ENCODE measurements at places on chromosomes 4 and X.

- no peak for DNase-seq
Observed at GRCh38 chr4:173448608-173449379, 49.9 kb upstream of the SCRG1 start.

DNA sequence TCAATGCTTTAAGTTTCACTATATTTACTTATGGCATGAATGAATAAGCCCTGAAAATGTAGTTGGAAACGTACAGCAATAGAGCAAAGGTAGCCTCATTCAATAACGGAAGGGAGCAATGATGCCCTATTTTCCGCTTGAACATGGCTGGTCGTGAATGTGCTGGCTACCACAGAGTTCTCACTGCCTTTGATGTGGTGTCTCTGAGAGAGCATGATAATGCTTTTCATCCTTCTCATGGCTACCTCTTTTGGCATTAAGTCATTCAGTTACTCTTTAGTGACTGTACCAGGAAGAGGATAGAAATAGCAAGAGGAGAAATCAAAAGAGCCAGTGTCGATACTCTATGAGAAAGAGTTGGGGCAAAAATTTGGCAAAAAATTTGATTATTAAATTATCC lies 308.0 kb downstream of the PPP3CA start:
- DNase-seq: no peak

- no peak for DNase-seq
Observed at GRCh38 chr4:1277667-1278665, 11.7 kb upstream of the MAEA start.

DNA sequence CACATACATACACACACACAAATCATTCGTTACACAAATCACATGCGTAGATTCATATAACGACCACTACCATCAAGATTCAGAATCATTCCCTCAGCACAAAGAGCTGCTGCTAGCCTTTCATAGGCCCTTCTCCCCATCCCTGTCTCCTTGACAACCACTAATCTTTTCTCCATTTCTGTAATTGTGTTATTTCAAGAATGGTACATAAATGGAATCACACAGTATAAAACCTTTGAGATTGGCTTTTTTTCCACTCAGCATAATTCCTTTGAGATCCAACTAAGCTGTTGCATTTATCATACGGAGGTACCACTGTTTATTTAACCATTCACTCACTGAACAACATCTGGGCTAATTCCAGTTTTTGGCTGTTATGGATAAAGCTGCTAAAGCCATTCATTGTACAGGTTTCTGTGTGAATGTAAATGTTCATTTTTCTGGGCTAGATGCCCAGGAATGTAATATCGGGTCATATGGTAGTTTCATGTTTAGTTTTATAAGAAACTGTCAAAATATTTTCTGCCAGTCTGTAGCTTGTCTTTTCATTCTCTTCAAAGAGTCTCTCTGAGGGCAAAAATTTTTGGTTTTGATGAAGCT lies 64.1 kb downstream of the USP11 start:
- no peak for DNase-seq

GRCh38 chr4:73856518-73856917 lies 3.4 kb downstream of the PF4V1 start:
- no peak for DNase-seq

- no peak for DNase-seq
Observed at GRCh38 chr4:170014359-170015011, 11.7 kb downstream of the MFAP3L start.

DNA sequence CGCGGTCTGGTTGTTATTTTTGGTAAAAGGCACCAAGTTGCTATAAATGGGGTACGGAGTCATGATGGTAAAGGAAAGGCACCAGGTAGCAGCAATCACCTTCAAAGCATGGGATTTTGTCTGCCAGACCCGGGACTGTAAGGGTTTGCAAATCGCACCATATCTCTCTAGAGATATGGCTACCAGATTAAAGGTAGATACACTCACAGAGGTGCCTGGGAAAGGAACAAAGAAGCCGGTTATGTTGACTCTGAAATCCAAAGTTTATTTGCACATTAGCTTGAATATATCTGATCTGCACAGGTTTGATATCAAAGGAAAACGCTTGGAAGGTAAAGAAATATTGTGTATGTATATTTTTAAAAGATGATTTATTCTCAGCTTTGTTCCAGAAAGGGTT lies 4.6 kb downstream of the CCKAR start:
- no peak for DNase-seq
